ENCODE measurements at places on chromosomes 4 and X. TPM values are rescaled to one million over a fixed set of nuclear protein-coding genes. Genes with fewer than 3 reads are reported as not detected.
A peak's percentile ranks its signal among the peaks of the same experiment; 100 is the strongest.

Gene MAGEC2
- not detected for total RNA-seq

Gene ASMT
- total RNA-seq = 2.1 TPM

Gene RP2
- 5.5 TPM for total RNA-seq

Gene TBX22
- total RNA-seq = not detected

Gene SYN1
- 0.60 TPM for total RNA-seq

Gene GPR119
- total RNA-seq = not detected

Gene SLC9A6
- 14.9 TPM for total RNA-seq

Gene CACNA1F
- total RNA-seq = 0.61 TPM

DNA sequence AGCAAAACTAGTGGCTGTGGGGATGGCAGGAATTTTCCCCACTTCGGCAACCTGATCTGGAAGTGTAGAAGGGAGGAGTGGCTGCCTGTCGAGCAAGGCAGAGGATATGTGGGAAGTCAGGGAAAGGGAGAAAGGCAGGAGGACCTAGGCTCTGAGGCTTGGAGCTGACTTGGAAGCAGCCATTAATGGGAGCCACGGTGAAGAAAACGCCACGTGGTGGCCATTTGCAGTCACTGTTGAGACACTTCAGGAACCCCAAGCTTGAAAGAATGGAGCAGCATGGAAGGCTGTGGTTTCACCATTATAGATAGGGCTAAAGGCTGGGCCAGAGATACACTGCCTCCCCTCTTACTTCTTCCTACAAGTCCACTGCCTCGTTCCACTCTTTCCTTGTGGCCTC, 41.8 kb upstream of the MAML3 start:
- DNase-seq = no peak
- no peaks in the 10 kb centered on the region for H3K36me3 ChIP-seq
- H3K27me3 ChIP-seq = no peaks in the 10 kb centered on the region

- no peak overlapping the region for H3K4me3 ChIP-seq
- H3K27ac ChIP-seq = no peak overlapping the region
- H3K27me3 ChIP-seq = no peaks in the 10 kb centered on the region
- no peaks in the 10 kb centered on the region for H3K4me1 ChIP-seq
- H3K36me3 ChIP-seq = no peaks in the 10 kb centered on the region
Measured at GRCh38 chr4:161187569-161187968, 976.2 kb downstream of the FSTL5 start.

- DNase-seq = no peak
- H3K27me3 ChIP-seq = no peaks in the 10 kb centered on the region
- H3K4me1 ChIP-seq = no peaks in the 10 kb centered on the region
- no peak overlapping the region for H3K27ac ChIP-seq
- no peak overlapping the region for H3K4me3 ChIP-seq
Measured at GRCh38 chr4:14028862-14029261, 401.3 kb upstream of the BOD1L1 start.

- H3K36me3 ChIP-seq = no peaks in the 10 kb centered on the region
- no peak for DNase-seq
- H3K4me3 ChIP-seq = no peak overlapping the region
- H3K27ac ChIP-seq = no peak overlapping the region
- no peaks in the 10 kb centered on the region for H3K27me3 ChIP-seq
Measured at GRCh38 chr4:7236847-7237246, 44.5 kb downstream of the SORCS2 start.

DNA sequence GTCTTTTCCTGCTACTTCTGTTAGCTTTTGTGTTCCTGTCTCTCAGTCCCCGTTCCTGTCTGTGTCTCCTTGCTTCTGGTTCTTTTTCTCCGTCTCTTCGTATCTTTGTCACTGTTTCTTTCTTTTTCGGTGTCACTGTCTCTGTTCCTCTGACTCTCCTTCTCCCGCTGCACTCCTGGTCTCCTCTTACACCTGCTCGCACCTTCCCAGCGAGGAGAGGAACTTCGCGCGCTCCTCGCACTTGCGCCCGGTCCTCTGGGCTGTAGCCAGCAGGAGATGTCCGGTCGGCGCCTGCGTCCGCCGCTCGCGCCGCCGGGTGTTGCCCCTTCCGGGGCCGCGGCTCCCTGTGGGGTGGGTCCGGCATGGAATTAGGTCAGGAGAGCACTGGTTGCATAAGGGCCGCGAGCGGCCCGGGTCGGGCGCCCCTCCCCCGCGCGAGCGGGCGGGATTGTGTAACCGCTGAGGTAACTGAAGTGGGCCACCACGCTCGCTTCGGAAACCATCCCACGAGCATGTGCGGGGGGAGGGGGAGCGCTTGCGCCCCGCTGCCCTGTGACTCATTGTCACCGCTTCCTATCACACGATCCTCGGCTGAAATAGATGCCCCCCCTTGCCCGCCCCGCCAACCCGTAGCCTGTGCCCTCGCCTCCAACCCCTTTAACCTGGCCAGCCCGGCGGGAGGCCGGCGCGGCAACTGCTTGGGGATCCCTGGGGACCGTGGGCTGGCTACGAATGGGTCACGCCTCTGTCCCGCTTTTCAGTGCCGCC, 1.6 kb downstream of the LONRF3 start:
- peak overlapping the region; percentile 59 for H3K4me3 ChIP-seq
- H3K36me3 ChIP-seq = no peaks in the 10 kb centered on the region
- H3K27ac ChIP-seq = peak overlapping the region; percentile 38
- peaks cover 7% of the 10 kb centered on the region for H3K4me1 ChIP-seq
- no peaks in the 10 kb centered on the region for H3K27me3 ChIP-seq
- peak; percentile 45 for DNase-seq

DNA sequence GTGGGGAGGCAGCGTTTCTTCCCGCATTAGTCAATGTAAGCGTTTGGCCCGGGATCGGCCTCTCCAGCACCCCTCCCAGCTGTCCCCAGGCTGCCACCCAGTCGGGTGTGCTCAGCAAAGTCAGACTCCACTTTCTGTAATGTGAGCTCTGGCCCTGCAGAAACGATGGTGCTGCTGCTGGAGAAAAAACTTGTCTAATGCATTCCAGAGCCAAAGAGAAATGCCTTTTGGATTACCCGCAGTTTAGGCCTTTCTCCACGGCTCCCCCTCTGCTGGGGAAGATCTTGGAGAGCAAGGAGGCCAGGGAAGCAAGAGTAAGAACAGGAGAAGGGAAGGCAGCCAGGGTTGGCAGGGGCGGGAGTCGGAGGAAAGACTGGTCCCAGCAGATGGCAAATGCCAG, 55.2 kb downstream of the ELF4 start:
- no peak for DNase-seq
- H3K27me3 ChIP-seq = no peaks in the 10 kb centered on the region
- no peak overlapping the region for H3K4me3 ChIP-seq
- no peaks in the 10 kb centered on the region for H3K4me1 ChIP-seq
- H3K27ac ChIP-seq = no peak overlapping the region

- no peak overlapping the region for H3K4me3 ChIP-seq
- no peaks in the 10 kb centered on the region for H3K4me1 ChIP-seq
Measured at GRCh38 chr4:52824603-52825459, 37.3 kb upstream of the RASL11B start.

DNA sequence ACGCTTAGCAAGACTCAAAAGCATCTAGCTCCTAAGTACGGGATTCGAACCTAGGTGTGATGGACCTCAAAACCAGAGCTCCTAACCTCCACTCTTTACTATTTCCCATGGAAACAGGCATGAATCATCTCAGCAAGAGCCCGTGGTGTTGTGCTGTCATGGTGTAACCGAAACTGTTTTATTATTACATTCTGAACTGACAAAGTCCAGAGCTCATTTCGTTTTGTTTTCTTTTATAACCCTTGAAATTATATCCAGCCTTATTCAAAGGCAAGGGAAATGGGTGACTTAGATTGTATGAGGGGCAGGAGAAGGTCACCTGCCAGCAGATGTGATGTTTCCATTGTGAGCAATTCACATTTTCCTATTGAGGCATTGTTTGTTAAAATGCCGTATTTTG, 301.1 kb downstream of the FRMPD4 start:
- no peak overlapping the region for H3K27ac ChIP-seq
- H3K27me3 ChIP-seq = no peaks in the 10 kb centered on the region
- no peaks in the 10 kb centered on the region for H3K4me1 ChIP-seq
- DNase-seq = no peak

- no peak overlapping the region for H3K4me3 ChIP-seq
- no peak overlapping the region for H3K27ac ChIP-seq
- H3K4me1 ChIP-seq = no peaks in the 10 kb centered on the region
- DNase-seq = no peak
Measured at GRCh38 chrX:54794795-54795194, 3.3 kb downstream of the ITIH6 start.

- H3K4me3 ChIP-seq = no peak overlapping the region
- H3K27ac ChIP-seq = no peak overlapping the region
- H3K27me3 ChIP-seq = no peaks in the 10 kb centered on the region
Measured at GRCh38 chr4:158131027-158131426, 41.8 kb downstream of the GASK1B start.

- no peaks in the 10 kb centered on the region for H3K27me3 ChIP-seq
- H3K36me3 ChIP-seq = no peaks in the 10 kb centered on the region
- no peak overlapping the region for H3K27ac ChIP-seq
- H3K4me1 ChIP-seq = no peaks in the 10 kb centered on the region
Measured at GRCh38 chr4:2337896-2338295, 76.0 kb upstream of the MXD4 start.

GRCh38 chr4:143858456-143858855, 46.9 kb downstream of the GYPE start:
- H3K27ac ChIP-seq = no peak overlapping the region
- H3K4me1 ChIP-seq = no peaks in the 10 kb centered on the region
- DNase-seq = no peak
- no peak overlapping the region for H3K4me3 ChIP-seq

DNA sequence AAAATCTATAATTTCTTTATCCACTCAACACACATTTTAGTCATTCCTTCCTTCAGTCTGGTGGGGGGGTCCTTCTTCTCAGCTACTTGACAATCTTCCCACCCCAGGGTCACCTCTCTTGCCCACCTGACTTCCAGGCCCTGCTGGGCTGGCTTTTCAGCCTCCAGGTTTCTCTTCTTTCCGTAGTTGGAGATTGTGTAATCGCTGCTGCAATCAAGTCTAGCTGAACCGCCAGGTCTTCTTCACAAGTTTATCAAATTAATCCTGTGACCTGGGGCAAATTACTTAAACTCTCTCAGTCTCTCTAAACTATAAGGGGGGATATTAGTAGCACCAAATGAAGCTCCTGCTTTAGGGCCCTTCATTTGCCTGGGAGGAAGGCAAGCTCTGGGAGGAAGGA, 102.9 kb upstream of the TNIP3 start:
- H3K36me3 ChIP-seq = no peaks in the 10 kb centered on the region
- no peak for DNase-seq
- H3K27ac ChIP-seq = no peak overlapping the region
- H3K4me1 ChIP-seq = no peaks in the 10 kb centered on the region

DNA sequence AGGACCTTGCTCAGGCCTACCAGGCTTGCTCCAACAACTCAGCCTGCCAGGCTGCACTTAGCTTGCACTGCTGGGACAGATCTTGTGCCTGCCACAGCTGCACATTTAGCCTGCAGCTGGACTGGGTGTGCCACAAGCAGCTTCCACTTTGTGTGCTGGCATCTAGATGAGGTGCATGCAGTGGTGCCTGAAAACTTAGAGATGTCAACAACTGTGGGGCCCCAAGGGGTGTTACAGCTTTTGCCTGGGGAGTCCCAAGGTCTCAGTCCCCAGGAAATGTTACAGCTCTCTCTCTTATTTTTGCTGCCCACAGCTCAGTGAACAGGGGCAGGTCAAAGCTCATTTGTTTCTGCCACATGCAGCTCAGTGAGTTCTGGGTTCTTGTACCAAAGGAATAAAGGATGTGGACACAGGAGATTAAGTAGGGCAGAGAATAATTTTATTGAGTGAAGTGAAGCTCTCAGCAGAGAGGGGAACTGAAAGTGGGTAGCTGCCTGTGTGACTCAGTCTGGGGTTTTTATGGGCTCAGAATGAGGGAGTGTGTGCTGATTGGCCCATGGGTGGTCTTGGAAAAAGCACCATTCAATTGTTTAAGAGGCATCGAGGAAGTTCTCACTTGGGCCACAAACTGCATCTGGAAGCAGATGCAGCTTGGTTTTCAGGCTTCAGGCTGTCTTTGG, 828.3 kb downstream of the TECRL start:
- no peaks in the 10 kb centered on the region for H3K27me3 ChIP-seq
- no peak for DNase-seq
- no peaks in the 10 kb centered on the region for H3K4me1 ChIP-seq

DNA sequence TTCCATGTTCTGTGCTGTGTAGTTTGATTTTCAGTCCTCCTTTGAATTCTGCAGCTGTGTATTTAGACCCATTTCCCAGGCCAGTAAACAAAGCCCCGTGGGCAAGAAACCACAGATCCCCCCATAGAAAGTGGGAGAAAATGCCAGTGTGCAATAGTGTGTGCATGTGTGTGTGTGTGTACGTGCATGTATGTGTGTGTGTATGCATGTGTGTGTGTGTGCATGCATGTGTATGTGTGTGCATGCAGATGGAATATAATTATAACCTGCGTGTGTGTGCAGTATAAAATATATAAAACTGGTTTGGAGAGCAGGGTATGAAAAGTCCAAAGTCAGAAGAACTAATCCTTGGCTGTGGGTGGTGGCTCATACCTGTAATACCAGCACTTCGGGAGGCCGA, 5.2 kb upstream of the CD99 start:
- no peak overlapping the region for H3K27ac ChIP-seq
- DNase-seq = no peak
- H3K4me1 ChIP-seq = no peaks in the 10 kb centered on the region
- no peak overlapping the region for H3K4me3 ChIP-seq
- H3K36me3 ChIP-seq = no peaks in the 10 kb centered on the region

DNA sequence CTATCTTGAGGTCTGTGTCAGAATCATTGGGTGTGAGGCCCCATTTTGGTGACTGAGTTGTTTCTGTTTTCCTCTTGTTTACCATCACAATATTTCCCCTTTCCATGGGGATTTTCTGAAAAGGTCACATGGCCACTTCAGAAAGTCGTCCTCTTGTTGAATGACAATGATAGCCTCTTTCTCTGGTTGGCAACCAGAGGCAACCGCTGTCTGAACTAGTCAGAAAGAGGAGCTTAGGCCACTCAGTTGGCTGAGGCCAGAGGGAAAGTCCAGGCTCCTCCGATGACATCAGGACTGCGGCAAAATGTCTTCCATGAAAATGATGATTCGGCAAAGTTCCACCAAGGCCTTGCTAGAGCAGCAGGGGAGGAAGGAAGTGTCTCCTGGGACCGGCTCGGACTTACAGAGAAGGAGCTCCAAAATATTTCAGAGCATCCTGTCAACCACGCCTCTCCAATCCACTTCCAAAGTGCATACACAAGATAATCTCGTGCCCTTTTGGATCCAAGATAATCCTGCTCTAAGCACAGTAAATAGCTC, 19.1 kb upstream of the RBM47 start:
- no peak overlapping the region for H3K4me3 ChIP-seq
- H3K27ac ChIP-seq = no peak overlapping the region
- no peaks in the 10 kb centered on the region for H3K27me3 ChIP-seq
- no peak for DNase-seq
- no peaks in the 10 kb centered on the region for H3K4me1 ChIP-seq
- H3K36me3 ChIP-seq = no peaks in the 10 kb centered on the region

DNA sequence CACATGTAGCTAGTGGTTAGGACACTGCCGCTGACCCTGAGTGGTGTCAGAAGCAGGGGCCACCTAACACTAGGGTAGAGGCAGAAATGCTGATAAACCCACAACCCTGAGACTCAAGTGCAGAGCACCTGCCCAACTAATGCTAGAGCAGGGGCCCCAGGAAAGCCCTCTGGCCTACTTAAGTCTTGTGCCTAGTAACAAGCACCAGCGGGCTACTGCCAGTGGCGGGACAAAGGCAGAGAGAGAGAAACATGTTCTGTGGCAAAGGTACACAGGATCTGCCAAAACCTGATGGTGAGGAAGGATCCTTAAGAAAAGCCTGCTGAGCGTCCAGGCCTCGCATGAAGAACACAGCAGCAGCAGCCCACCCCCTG, 172.4 kb downstream of the PRDM5 start:
- H3K27ac ChIP-seq = no peak overlapping the region
- H3K4me1 ChIP-seq = no peaks in the 10 kb centered on the region
- no peaks in the 10 kb centered on the region for H3K27me3 ChIP-seq
- no peaks in the 10 kb centered on the region for H3K36me3 ChIP-seq

Data from CD8-positive, alpha-beta memory T cell (primary cell).